ELF-1 (cell line): ENCODE measurements at places on chromosomes 3 and 15.

GRCh38 chr3:132587401-132587800, 9.7 kb upstream of the ACKR4 start:
- DNase-seq, result no peak

- DNase-seq, result peak; percentile 68
Observed at GRCh38 chr15:75346796-75347221, at the start of gene NEIL1. NEIL1 (plus strand) TSS chr15:75347039; CDS start chr15:75348906, 1,867 bp downstream.

- no peak for DNase-seq
Observed at GRCh38 chr15:62807539-62808130, 234.9 kb upstream of the TPM1 start.

GRCh38 chr3:113166719-113167492, 44.5 kb upstream of the BOC start:
- DNase-seq, result peak; percentile 92

DNA sequence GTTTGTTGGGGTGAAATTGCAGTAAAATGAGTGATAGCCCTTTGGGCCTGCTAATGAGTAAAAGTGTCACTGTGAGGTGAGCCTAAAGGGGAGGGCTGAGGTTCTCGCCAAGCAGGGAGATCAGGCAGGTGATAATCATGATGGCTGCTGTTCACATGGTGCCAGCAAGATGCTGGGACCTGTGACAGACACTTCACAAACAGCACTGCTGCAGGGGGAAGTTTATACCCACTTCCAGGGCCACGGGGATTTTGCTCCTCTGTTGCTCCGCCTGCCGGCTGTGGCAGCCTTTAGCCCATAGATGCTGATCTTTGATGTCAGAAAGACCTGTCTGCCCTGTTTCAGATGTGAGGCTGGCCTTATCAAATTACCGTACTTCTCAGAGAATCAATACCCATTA, 96.7 kb downstream of the SV2B start:
- no peak for DNase-seq

DNA sequence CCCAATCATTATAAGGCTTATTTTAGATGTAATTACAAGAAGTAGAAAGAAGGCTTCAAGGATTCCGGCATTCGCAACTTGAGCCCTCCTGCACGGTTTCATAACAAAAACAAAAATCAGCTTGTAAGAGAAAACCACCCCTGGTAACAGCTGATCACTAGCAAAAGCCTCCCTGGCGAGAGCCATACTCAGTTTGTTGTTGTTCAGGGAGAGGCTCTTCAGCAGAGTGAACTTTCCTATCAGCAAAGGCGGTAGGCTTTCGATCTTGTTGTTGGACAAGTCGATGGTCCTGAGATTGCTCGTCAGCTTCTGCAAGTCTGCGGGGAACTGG, 710 bp downstream of the LRRC57 start:
- no peak for DNase-seq

- DNase-seq, result no peak
Observed at GRCh38 chr15:57477736-57478522, 101.6 kb downstream of the CGNL1 start.

DNA sequence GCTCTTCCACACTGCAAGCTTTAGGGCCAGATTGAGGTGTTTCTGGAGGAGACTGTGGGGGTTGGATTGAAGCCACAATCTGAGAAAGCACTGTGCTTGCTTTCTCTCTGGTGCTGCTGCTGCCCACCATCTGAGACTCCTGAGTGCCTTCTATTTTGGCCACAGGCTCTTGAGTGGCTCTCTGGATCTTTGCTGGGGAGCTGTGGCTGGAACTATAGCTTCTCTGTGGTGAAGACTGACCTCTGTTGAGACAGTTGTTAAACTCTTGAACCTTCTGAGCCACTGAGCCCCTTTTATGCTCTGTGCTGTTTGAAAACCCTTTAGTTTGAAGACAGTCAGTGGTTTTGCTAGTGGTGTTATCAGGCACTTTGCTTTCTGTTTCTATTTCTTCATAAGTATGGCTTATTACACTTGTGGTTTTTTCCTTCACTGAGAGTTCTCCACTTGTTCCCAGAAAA, 108.7 kb upstream of the TSPAN3 start:
- DNase-seq, result no peak

GRCh38 chr3:55409806-55410205, 77.3 kb downstream of the WNT5A start:
- no peak for DNase-seq

- no peak for DNase-seq
Observed at GRCh38 chr3:143578810-143579435, 269.3 kb downstream of the SLC9A9 start.

DNA sequence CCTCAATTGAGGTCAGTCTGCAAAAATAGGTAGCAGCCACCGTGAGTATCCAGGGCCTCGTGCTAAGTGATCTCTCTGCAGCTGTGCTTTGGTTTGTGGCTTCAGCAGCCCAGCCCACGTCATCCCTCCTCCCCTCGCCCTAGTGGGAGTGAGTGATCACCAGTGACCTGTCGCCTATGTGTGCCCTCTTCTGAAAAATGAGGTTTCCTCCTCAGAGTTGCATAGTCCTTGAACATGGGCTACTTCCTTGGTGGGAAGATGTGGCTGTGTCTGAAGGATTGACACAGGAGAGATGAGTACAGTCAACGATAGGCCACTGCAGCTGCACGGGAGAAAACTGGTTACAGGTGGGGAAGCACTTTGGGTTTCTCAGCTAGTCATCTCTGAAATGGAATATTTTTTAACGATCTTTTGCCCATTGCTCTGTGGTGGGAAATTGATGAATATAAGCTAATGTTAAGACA, 144.8 kb upstream of the BHLHE40 start:
- no peak for DNase-seq

GRCh38 chr3:177426106-177426877, 229.0 kb upstream of the TBL1XR1 start:
- no peak for DNase-seq

- no peak for DNase-seq
Observed at GRCh38 chr15:49145651-49146609, 9.5 kb downstream of the COPS2 start.

DNA sequence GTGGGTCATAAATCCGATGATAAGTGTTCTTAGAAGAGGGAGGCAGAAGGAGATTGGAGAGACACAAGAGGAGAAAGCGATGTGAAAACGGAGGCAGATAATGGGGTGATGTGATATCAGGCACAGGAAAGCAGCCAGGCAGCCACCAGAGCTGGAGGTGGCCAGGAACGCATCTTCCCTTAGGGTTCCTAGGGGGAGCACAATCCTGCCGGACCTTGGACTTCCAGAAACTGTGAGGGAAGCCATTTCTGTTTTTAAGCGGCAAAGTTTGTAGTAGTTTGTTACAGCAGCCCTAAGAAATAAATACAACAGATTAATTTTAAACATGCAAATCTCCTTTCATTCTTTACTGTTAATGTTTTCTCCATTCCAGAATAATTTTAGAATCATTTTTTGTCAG, 259.9 kb upstream of the TMC3 start:
- DNase-seq, result no peak

GRCh38 chr3:123081718-123082369, 15.0 kb downstream of the PDIA5 start:
- DNase-seq, result no peak

DNA sequence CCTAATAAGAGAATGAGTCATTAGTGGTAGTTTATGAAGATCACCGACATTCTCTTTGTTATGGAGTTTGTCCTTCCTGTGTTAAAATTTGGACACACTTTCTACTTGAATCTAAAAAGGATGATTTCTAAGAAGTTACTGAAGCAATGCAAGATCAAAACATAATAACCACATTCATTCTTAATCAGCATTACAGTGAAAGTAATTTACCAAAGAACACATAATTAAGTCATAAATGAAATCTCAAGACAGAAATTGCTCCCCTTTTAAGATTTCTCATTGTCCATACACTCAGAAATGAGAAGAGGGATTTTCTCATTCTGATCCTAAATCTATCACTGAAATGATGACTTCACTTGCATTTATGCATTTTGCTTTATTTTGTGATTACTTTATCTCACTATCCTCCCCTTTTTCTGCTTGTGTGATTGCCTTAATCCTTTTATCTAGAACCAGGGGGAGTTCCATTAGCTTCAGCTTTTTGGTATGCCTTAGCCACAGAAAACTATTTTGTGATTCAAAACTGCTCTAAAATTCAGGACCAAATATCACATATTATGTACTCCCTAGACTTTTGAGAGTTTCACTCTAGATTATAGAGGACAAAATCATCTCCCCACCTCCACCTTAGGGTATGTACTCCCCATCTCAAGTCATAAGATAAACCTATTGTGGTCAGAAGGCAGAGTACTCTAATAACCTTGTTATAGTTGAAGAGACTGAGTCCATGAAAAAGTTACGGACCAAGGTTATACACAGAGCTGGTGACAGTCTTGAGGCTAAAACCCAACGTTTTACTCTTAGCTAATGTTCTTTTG, 817.6 kb upstream of the CFAP20DC start:
- DNase-seq, result no peak

DNA sequence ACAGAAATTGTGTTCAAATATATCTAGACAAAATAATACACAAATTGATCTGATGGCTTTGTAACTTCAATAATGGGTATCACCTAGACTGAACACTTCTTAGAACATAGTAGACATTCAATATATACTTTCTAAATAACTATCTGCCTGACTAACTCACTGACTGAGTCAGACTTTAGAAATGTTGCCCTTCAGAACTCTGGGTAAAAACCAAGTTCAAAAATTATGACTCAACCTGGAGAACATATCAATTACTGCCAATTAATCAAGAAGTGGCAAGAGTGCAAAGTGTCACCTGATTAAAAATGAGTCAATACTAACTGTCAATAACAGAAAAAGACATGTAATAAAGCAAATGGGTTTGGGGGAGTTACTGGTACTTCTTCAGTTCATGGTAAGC, 144.6 kb upstream of the TMCO5A start:
- DNase-seq, result no peak

DNA sequence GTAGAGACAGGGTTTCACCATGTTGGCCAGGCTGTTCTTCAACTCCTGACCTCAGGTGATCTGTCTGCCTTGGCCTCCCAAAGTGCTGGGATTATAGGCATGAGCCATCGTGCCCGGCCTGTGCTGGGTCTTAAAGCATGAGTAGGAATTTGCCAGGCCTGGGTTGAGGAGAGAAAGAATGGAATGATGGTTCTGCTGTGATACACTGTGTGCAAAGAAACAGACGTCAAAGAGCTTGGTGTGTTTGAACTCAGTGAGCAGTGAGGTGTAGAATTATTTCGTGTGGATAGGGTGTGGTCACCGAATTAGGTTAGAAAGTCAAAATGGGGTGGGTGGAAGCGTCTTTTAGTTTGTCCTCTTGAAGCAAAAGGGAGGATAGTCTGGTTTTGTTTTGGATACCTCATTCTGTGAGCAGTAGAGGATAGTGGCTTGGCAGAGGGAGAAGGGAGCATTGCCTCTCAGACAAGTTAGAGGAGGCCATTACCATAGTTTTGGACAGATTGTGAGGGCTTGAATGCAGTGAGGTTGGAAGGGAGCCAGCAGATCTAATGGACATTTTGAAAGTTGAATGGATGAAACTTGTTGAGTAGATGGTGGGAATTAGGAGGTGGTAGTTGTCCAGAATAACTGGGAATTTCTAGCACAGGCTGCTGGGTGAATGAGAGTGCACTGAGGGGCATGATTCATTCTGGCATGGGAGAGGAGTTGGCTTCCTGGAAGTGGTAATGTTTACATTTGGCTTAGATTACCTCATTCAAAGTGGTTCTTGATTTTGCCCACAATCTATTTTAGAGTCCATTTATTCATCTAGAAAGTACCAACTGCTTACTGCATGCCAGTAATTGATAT, 27.2 kb downstream of the AKAP13 start:
- no peak for DNase-seq

DNA sequence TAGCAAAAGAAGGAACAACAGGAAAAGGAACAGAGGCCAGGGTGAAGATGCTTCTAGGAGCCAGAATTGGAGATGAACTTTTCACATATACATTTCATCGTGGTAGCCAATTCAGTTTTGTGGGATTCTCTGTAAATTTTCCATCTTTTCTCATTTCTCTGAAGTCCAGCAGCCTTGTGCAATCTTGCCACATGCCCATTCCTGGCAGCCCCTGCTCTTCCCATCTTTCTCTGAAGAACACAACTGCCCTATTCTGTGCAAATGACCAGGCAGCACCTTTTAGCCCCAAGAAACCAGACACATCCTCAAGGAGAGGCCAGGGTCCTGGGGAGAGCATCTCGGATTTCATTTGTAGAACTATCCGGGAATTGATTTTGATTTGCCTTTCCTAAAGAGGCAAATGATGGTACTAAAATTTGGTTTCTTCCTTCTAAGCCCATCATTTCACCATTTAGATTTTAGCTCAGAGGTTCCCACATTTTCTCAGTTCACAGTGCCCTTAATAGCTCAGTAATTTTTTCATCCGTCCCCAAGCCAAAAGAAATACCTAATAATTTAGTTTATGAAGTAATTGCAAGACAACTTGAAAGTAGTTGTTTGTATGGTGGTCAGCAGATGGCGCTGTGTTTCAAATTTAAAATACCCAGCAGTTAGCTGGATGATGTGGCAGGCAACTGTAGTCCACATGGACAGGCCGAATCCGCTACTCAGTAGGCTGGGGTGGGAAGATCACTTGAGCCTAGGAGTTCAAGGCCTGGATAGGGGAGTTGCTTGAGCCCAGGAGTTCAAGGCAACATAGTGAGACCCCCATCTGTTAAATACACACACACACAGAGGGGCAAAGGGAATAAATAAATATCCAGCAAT, 61.3 kb upstream of the ACKR4 start:
- DNase-seq, result peak; percentile 63

DNA sequence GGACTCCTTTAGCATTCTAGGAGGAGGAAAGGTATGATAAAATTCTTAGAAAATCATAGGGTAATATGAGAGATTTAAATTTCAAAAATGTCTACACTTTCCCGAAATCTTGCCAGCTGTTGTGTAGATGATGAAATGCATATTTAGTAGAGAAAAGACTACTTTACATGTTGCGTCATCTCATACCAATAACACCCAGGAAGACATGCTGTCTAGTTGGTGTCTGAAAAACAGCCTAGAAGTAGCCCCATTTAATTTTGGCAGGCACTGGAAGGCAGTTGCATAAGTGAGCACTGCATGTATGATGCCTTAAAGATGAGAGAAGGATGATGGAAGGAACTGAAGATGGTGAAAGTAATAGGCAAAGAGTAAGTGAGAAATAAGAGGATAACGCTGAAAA, 310.5 kb upstream of the TPM1 start:
- no peak for DNase-seq

DNA sequence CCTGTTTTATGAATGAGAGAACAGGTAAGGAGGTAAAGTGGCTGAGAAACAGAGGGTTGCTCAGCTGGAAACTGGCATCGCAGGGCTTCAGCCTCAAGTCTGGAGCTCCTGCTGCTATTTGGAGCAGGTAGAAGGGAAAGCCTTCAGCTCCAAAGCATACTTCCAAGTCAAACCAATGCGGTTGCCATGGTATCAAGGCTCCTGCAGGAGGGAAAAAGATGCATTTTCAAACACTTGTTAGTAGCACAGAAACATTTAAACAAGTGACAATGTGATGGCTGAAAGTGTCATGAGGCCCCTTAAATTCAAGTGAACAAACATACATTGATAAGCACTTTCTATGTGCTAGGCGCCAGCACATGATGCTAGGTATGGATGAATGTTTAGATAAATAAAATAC, 60.4 kb downstream of the RYR3 start:
- DNase-seq, result no peak

DNA sequence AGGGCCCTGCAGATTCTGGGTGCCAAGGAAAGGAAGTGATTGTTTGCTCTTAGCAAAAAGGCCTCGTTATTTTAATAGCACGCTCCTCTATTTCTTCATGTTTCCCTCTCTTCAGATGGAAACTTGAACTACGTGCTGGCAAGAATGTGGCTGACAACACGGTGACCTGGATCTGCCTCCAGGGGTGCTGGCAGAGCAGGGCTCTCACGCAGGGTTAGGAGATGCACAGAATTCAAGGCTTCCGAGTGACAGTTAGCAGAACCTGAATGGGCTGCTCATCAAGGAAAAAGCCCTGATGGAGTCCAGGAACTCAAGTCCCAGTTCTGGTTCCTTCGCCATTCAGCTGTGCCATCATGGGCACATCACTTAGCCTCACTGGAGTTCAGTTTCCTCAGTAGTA, 22.7 kb downstream of the CYP19A1 start:
- DNase-seq, result peak; percentile 27
